Stimulated activated CD8-positive, alpha-beta memory T cell treated with anti-CD3 and anti-CD28 coated beads, Interleukin-7, amount 100 ng/mL, for 4 hours (primary cell): ENCODE measurements at places on chromosomes 4 and X.

DNA sequence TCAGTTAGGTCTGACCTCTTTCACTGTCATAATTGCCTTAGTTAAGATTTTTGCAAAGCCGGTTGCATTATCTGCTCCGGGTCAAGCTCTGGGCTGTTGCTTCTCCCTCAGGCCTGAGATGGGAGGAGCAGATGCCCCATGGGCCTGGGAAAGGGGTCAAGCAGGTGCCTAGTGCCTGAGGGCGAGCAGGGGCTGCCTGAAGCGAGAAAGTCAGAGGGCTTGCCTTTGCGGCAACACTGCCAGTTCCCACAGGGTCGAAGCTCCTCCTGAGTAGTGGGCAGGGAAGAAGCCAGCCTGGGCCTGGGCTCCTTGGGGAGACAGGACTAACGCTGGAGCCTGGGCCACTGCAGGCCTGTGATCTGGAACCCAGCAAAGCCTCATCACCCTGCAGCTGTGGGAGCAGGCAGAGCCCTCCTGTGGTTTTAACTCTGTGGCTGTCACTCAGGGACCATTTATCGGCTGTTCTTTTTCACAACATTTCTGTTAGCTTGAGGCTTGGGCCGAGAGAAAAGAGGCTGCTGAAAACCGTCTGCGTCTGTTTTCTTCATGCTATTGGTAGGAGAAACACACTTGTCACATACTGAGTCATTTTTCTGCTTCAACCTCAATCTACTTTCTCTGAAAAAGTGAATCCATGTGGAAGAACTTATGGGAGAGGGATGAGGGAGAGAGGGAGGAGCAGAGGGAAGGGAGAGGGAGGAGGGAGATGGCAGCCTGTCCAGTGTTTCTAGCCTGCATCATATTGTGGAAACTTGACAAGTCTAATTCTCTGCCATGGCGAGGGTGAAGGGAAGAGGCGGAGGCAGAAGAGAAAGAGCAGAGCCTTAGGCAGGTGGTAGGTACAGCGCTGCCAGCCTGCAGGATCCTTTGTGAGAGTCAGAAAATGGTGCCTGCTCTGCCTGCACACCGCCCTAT lies 68.4 kb downstream of the RHOH start:
- no peak for DNase-seq

- DNase-seq, result no peak
Observed at GRCh38 chrX:17521871-17522693, 147.1 kb downstream of the NHS start.

DNA sequence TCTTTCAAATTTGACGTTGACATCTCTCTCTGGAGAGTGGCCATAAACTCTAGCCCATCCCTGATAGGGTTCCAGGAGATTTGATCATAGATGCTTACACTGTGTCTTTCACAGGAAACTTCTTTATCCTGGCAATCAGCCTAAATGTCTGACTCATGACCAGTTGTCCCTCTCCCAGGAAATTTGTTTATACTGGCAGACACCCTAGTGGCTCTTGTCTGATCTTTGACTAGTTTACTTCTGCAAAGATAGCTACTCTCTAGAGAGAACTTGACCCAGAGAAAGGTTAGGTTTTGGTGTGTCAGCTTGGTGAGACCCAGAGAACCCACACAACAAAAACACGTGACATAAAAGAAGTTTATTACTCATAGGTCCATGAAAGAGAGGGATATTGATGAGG lies 509.8 kb downstream of the CENPC start:
- no peak for DNase-seq

GRCh38 chr4:180695851-180696250 lies 1547.4 kb upstream of the TENM3 start:
- DNase-seq, result no peak

GRCh38 chr4:130403221-130403620 lies 1307.3 kb downstream of the C4orf33 start:
- DNase-seq, result no peak

DNA sequence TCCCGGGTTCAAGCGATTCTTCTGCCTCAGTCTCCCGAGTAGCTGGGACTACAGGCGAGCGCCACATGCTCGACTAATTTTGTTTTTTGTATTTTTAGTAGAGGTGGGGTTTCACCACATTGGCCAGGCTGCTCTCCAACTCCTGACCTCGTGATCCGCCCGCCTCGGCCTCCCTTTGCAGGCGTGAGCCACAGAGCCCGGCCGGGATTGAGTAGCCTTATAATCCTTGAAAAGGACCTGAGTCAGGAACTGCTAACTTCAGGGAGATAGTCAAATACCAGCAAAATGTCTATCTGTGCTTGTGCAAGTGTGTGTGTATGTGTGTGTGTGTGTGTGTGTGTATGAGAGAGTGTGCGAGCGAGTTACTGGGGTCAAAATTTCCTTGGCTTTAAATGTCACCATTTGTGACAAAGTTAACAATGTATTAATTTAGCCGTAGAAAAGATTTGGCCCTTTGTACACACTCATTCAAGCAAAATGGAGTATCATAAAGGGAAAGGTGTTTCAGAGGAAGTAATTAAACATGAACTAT lies 1.8 kb upstream of the KDM6A start:
- DNase-seq, result no peak

GRCh38 chr4:52833941-52834525 lies 28.1 kb upstream of the RASL11B start:
- DNase-seq, result no peak

DNA sequence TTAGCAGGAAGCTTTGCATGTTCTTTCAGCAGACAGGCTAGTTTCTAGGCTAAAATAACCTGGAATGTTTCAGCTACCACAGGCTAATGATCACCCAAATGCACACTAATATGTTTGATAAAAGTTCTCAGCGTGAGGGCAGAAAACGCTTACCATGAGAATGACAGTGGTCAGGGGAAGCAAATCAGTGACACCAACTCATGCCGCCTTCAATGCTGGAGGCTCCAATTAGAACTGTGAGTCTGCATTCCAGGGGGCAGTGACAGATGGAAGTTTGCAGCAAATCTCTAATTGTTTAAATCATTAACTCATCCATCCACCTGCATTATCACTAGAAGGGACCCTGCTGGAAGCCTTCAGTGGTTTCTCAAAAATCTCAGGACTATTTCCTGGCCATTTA lies 43.2 kb downstream of the ANOS1 start:
- DNase-seq, result no peak
